ENCODE measurements at places on chromosomes 2 and 18.

DNA sequence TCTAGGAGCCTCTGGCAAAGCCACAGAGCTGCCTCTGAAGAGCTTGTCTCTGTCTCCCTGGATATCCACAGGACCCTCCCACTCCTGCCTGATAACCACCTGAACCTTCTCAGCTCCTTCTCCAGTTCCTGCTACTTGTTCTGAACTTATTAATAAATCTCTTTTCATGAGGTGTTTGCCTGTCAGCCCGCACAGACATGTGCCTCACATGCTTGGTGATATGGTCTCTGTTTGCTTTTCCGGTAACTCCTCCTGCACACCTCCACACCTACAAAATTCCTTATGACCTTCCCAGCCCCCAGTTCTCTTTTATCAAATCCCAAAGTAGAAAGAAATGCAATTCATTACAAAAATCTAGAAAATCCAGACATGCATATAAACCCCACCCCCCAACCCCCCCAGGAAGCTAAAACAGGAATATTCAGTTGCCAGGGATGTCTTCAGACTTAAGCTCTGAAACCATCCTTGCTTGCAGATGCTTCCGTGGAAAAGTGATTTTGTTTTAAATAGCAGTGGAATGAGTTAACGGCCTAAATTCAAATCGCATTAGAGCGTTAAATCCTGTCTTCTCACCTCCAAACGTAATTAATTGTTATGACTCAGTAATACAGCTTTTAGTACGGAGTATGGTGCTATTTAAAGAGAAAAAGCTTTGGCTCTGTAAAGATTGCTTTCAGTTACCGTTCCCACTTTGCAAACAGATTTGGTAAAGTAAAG is 2.1 kb upstream of the PID1 start:
- no peak for DNase-seq

DNA sequence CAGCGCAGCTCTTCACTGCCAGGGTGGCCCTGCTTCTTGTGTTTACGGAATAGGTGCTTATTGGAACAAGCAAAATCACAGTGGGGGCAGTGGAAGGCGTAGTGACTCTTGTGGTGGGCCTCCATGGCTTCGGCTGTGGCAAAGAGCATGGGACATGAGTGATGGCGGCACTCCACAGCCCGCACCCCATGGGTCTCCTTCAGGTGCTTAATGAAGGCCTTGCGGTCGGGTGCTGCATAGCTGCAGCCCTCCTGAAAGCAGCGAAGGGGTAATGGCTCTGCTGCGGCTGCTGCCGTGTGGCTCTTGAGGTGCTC is 10.7 kb downstream of the ZNF142 start:
- DNase-seq = no peak

DNA sequence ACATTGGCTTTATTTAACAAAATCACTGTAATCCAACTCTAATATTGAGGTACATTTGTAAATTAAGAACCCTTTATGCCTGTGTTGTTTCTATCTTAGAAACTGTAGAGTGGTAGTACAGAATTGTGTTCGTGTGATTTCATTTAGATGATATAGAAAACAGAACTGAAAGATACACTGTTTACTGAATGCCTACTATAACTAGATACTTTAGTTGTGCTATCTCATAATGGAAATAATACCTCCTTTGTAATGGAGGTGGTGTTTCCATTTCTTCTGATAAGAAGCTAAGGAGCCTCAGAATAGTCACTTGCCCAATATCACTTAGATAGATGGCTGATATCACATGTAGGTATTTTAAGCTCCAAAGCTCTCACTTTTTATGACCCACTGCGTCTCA is 62.5 kb upstream of the UBXN4 start:
- no peak for DNase-seq

DNA sequence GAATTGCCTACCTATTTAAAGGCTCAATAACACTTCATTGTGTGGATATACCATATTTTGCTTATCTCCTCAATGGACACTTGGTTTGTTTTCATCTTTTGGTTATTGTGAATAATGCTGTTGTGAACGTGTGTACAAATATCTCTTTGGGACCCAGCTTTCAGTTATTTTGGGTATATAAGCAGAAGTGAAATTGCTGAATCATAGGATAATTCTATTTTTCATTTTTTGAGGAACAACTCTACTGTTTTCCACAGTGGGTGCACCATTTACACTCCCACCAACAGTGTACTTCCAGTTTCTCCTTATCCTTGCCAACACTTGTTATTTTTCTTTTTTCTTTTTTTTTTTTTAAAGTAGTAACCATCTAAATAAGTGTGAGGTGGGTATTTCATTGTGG is 29.0 kb downstream of the PTPN4 start:
- DNase-seq = peak; percentile 4

DNA sequence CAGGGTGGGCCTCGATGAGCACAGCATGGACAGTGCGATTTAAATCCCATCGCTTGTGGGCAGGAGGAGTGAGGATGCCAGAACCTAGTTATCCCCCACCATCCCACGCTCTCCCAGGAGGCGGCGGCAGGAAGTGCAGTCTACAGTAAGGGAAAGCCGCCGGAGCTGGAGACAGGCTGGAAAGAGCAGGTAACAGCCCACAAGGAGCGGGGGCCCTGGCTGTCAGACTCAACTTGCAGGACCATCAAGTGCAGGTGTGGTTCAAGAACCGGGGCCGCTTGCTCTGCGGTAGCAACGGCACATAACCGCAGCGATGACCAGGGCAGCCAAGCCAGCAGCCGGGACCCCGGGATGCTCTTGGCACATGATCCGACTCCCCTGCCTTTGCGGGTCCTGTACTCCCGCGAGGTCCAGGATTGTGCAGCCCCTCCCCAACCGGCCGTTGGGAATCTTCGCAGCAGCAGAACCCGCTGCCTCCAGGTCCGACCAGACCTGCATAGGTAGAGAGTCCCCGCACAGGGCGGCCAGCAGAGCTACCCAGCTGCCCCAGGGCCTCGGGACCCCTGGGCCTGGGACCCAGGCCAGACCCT is 82.1 kb downstream of the BIN1 start:
- DNase-seq = no peak

- no peak for DNase-seq
Measured at GRCh38 chr18:78080081-78080480, 830.4 kb downstream of the GALR1 start.

- DNase-seq = no peak
Measured at GRCh38 chr2:200454927-200455801, 54.7 kb downstream of the KCTD18 start.

DNA sequence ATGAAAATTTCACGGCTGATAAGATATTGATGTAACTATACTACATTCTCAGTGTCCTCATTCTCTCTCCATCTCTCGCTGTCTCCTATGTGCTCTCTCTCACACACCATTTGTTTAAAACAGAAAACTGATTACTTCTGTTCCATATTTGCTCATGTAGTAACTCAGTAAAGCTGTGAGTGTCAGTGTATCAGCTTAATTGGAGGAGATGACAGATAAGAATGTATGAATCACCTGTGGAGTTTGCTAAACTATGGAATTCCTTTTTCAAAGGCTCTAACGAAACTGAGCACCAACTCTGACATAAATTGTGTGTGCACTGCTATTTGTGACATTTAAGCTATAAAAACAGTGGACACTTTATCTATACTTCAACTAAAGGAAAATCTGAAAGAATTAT is 1080.0 kb downstream of the DSC3 start:
- DNase-seq = no peak

GRCh38 chr2:12970861-12971260 is 254.1 kb downstream of the TRIB2 start:
- DNase-seq = no peak

GRCh38 chr2:119408221-119408619 is 23.4 kb upstream of the TMEM37 start:
- no peak for DNase-seq

GRCh38 chr2:209305026-209305425 is 118.8 kb upstream of the MAP2 start:
- no peak for DNase-seq

DNA sequence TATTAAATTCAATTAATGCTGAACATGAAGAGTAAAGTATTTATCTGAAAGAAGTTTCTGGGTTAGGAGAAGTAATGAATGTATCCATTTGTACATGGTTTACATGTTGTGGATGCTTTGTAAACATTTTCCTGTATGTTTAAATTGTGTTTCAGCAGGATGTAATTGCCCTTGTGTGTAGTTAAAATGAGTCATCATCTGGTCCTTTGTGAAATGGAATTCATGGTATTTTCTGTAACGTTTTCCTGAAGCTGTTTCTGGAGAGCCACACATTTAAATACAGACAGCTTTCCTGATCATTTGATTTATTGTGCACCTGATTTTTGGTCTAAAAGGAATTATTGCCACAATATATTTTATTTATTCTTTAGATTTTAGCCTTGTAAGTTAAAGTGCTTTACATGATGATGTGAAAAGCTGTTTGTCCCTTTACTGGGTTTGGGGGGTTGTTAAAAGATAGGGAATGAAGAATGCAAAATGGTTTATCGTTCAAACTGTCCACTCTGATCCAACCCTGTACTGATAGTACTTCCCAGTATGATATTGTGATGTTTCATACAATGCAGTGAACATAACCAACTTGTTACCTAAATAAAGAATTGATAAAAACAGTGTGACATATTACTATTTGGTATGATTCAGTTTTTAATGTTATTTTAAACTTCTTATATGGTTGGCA is 41.7 kb upstream of the SLC3A1 start:
- DNase-seq = no peak

DNA sequence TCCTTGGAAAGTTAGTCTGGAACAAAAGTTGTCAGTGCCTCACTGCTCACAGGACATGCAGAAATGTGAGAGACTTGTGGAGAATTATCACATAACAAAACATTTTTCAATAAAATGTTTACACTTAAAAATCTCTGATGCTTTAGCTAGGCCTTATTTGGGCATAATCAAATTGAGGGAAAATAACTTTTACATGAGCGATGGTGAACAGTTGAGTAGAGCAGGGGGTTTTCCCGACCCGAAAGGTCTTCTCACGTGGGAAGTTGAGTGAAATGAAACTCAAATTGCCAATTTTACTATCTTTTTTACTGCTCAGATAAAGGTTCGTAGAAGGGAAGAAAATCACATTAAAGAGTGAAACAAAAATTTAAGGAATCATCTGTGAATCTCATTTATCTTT is 465.6 kb downstream of the MTX2 start:
- no peak for DNase-seq

GRCh38 chr2:84904717-84905174 is 710 bp upstream of the TMSB10 start:
- peak; percentile 76 for DNase-seq

DNA sequence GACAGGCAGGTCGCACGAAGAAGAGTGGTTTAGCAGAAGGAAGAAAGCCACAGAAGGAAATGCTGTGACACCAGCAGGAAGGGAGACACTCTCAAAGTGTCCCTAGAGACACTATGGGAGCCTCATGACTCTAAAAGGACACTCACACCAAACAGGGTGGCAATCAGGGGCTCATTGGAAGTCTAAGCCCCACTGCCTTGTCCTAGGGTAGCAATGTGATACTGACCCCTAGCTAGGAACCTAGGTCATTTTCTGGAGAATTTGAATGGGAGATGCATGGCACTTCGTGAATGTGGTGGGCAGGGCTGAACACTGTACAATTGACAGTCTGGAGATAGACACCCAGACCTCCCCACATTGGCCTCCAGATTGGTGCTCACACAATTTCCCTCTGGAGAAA is 385.0 kb downstream of the EIPR1 start:
- DNase-seq = no peak

GRCh38 chr2:127117603-127118002 is 10.6 kb upstream of the BIN1 start:
- no peak for DNase-seq

DNA sequence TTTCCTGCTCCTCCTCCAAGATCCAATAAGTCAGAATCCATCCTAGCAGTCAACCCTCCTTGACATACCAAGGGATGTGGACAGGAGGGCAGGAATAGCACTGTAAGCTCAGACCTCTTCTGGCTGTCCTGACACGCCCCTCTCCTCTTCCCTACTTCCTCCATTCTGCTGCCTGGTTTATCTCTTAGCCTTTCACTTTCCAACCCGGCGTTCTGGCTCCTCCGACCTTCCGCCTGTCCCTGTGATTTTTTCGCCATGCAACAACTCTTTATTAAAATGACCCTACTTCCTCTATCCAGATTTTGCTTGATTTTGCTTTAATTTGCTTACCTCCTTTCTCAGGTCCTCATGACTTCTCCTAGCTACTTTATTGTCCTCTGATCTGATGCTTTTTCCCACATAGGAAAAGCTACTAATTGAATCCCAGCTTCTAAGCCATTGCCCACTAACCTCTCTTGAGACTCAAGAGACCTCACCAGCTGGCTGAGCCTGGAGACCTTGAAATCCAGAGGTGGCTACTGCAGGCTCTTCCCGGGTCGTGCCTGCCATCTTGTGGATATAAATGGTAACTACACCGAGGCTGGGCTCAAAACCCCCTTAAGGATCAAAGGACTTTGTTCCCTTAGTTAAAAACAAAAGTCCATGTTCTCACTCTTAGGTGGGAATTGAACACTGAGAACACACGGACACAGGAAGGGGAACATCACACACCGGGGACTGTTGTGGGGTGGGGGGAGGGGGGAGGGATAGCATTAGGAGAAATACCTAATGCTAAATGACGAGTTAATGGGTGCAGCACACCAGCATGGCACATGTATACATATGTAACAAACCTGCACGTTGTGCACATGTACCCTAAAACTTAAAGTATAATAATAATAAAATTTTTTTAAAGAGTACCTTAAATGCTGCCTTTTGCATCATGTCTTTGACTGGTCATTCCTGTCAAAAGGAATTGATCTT is 139.4 kb downstream of the AKAIN1 start:
- peak; percentile 36 for DNase-seq

DNA sequence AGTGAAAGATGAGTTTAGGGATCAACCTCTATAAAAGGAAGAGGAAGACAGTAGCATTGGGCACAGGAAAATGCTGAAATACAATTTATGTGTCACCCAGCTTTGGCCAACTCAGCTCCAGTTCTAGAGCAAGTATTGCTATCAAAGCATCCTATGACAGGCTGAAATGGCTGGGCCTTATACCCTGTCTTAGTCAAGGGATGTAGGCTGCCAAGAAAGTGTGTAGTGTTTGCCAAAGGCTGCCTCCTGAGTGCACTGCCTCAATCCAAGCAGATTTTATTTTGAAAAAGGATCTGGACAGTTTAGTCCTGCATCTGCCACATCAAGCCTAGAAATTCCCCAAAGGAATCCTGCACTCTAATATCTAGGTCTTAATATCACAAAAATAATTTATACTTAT is 359.9 kb upstream of the ZC3H15 start:
- no peak for DNase-seq

GRCh38 chr2:49812730-49813129 is 658.4 kb upstream of the FSHR start:
- no peak for DNase-seq

DNA sequence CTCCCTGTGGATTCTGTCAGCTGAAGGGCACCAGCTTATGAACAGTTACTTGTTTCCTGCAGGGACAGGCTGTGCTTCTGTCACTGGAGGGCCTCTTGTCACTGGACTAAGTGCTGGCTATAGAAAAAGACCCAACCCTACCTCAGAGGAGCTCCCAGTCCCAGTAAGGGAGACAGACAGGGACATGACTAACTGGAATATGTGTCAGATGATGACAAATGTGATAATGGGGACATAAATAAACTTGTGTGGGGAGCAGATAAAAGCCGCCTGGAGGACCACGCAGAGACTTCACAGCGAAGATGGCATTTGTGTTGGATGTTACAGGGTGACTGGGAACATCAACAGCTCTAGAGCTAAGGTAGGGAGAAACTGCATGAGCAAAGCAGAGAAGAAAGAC is 95.0 kb downstream of the MAPRE2 start:
- no peak for DNase-seq

Measured in inflammatory macrophage treated with lipopolysaccharide for 1 hour (primary cell).